Stromal cell of bone marrow (primary cell): ENCODE measurements at places on chromosomes 3 and 15.

GRCh38 chr3:11438646-11439045 lies 166.4 kb downstream of the ATG7 start:
- peak; percentile 39 for DNase-seq

- DNase-seq, result no peak
These were observed 26.1 kb upstream of the MGLL start for GRCh38 chr3:127848131-127849129.

DNA sequence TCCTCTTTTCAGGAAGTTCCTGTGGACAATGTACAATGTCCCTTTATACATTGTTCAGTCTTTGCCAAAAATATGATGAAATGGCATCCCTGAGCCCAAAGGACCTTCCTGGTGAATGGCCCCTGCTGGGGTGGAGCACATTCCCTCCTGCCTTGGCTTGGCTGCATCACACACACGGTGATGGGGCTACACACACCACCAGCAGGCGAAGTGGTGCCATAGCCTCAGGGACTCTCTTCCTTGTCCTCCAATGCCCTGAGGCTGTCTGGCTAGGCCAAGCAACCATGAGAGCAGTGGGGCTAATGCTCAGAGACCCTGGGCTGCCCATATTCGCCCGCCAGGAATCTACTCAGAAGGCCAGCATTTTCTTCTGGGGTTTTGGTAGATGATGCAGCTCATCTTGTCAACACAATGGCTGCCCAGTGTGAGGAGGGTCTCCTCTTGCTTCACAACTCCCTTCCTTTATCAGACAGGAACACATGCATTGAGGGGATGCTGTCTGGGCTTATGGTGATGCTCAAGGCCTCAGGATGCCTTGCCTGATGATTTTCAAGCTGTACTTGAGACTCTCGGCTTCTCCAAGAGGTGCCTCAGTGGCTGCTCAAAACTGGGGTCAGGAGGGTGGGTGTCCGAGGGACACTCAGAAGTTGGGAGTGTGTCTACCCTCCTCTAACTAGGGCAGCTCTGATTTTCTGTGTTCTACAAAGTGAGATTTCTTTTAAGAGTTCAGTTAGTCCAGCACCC lies 40.9 kb upstream of the EPHB1 start:
- no peak for DNase-seq

DNA sequence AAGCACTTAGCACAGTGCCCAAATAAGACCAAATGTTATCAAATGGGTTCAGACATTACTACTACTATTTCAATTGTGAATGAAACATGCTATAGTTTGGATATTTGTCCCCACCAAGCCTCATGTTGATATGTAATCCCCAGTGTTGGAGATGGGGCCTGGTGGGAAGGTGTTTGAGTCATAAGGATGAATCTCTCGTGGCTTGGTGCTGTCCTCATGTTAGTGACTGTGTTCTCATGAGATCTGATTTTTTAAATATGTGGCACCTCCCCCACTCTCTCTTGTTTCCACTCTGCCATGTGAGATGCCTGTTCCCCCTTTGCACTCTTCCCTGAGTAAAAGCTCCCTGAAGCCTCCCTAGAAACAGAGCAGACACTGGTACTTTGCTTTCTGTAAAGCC lies 148.7 kb upstream of the TGFBR2 start:
- DNase-seq, result no peak

DNA sequence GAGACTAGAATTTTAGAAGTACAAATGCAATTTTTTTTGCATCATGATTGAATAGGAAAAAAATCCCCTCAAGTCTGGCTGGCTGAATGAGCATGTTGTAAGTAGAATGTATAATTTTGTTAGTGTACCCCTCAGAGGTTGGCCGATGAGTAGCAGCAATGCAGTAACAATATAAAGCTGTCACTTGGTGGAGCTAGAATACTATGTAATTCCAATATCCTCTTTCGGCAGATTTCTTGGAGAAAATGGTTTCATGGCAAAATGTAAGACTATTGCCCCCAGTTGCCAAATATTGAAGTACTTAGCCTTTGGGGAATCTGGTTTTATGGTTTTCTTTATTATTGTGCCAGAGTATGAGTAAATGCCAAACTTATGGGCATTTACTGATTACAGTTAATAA lies 39.8 kb upstream of the SGO1 start:
- DNase-seq, result peak; percentile 32

GRCh38 chr15:69742361-69742760 lies 289.7 kb downstream of the RPLP1 start:
- no peak for DNase-seq

DNA sequence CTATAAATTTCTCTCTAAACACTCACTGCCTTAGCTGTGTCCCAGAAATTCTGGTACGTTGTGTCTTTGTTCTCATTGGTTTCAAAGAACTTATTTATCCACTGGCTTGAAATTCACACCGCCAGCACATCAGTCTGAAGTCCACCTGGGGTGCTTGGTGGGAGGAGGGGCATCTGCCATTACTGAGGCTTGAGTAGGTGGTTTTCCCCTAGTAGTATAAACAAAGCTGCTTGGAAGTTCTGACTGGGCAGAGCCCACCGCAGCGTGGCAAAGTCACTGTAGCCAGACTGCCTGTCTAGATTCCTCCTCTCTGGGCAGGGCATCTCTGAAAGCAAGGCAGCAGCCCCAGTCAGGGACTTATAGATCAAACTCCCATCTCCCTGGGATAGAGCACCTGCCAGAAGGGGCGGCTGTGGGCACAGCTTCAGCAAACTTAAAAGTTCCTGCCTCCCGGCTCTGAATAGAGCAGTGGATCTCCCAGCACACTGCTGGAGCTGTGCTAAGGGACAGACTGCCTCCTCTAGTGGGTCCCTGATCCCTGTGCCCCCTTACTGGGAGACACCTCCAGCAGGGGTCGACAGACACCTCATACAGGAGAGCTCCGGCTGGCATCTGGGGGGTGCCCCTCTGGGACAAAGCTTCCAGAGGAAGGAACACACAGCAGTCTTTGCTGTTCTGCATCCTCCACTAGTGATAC lies 114.1 kb downstream of the SUCLG2 start:
- no peak for DNase-seq
